ELR (cell line): ENCODE measurements at places on chromosomes 2 and 18.

DNA sequence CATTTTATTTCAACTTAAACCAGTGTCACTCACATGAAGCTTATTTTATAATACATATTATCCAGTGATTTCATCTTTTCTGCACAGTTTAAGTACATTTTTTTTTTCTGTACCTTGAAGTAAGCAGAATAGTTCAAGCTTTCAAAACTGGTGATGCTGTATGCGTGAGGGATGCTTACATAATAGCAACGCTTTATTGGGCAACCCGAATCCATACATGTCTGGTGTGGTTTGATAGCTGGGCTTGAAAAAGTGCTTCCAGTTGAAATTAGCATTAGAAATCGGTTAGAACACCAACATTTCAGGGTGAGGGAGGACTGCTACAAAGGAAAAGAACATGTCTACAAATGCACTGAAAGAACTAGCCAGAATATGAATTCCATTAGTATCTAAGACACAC, 117.4 kb downstream of the MBP start:
- DNase-seq, result no peak

DNA sequence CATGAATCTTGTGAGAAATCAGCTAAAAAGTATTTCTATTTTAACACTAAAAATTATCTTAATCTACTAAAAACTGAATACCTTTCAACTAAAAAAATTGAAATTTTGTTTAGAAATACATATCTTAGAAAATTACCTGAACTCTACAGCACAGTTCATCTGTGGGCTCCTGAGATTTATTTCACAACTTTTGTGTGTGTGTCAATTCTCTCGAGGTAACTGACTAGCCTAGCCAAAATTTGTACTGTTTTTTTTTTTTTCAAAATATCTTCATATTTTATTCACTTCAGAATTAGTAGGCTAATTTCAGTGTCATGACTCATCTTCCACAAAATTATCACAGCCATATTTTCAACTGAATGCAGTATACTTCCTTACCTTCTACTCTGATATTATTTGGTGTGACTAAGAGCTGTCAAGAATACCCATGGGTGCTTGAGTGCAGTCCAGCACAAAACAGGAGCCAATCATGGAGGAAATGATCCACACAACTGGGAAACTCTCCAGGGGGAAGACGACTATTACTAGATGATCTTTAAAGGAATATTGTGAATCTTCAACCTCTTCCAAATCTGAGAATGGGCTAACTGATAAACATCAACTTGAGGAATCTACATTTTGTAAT, 174.6 kb downstream of the ZNF385B start:
- DNase-seq, result peak; percentile 33

DNA sequence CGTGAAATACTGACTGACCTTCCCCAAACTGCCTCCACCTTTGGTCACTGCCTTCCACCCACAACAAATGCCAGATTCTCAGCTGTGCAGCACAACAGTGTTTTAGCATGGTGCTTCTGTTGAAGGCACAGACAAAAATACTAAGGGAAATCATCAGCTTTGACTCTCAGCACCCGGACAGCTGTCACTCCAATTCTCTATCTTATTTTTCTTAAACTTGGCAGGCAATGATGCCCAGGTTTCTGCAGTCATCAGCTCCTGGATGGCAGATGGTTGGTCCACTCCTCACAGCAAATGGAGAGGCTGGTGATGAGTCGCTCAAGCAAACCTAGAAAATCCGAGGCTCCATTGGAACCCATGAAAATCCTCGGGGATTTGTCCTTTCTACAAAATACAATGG, 2.9 kb upstream of the FAM124B start:
- no peak for DNase-seq

GRCh38 chr18:50163505-50163904, 31.4 kb downstream of the MYO5B start:
- no peak for DNase-seq

DNA sequence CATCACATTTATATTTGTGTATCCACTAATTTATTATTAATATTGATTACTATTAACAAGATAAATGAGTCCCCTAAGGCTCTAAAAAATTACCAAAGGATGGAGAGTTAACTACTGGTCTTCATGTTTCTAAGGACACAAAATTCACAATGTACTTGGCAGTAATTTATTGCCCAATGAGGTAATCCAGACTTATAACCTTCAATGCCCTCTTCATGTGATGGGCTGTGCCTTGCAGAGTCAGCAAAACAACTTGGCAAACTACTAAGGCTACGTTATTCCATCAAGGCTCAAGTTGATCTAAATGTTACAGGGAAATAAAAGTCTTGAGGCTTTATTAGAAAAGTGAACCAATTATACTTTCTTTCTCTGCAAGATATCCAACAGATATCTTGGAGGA, 804.9 kb upstream of the NXPH2 start:
- DNase-seq, result no peak

DNA sequence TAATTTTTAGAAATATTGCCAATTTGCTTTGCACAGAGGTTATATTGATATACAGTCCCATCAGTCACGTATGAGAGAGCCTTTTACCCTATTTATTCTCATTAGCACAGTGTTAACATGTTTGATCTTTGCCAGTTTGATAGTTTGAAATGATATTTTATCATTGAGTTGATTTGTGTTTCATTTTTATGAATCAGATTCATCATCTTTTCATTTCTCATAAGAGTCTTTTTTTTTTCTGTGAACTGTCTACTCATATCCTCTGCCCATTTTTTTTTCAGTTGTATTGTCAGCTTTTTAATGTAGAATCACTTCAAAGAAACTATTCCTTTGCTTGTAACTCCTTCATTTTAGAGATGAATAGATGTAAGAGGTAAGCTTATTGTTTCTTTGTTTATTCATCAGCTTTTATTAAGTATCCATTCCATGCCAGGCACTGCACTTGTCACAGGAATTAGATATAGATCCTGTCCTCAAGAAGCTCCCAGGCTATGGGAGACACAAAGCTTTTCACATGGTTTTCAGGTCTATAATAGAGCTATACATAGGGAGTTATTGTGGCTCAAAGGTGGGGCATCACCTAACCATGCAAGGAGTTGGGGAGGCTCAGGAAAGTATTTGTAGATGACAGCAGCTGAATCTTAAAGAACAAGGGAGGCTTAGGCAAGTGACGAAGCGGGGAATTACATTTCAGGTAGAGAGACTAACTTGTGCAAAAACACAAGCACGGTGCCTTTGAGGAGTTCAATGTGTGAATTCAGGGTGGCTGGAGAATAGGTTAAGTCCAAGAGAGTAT, 42.1 kb downstream of the CD28 start:
- DNase-seq, result no peak

DNA sequence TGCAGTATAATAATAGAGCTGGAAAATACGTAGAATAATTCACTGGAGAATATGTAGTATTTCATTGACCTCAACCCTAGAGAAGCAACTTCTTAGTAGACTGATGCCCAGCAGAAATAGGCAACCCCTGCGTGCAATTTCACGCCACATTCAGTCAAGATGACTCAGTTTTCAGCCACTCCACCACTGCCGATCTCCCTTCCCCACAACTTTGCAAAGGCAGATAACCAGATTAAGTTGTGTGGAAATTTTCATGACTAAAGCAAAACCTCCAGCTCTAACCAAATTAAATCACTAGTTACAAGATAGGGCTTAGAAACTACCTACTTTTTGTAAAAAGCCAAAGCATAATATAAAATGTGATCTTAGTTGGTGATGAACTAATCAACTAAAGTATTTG, 63.3 kb upstream of the STK17B start:
- DNase-seq, result peak; percentile 88

GRCh38 chr18:48727681-48728080, 188.8 kb downstream of the CTIF start:
- DNase-seq, result peak; percentile 76

- DNase-seq, result no peak
These were observed 87.3 kb upstream of the LCLAT1 start for GRCh38 chr2:30359644-30360167.

DNA sequence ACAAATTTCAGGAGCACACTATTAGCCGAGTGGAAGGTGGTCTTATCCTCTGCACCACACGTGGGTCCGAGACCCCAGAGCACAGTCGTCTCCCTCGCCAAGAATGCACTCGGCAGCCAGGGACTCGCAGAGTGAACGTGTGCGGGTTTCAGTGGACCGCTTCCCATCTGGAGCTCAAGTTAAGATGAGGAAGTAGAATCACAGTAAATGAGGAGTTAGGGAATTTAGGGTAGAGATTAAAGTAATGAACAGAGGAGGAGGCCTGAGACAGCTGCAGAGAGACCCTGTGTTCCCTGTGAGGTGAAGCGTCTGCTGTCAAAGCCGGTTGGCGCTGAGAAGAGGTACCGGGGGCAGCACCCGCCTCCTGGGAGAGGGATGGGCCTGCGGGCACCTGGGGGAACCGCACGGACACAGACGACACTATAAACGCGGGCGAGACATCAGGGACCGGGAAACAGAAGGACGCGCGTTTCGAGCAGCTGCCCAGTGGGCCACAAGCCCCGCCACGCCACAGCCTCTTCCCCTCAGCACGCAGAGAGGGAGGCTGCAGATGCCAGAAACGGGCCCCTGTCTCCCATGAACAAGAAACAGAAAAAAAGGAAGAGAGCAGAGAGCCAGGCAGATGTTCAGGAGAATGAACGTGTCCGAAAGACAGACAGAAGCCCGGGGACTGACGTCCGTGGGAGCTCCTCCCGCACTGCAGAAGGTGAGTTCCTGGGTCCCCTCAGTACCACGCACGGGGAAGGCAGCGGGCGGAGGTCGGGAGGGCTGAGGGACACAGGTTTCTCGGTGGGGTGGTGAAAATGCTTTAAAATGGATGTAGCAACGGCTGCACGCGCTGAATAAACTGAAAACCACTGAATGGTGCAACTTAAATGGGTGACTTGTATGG, 5.4 kb upstream of the KCNG2 start:
- DNase-seq, result no peak

DNA sequence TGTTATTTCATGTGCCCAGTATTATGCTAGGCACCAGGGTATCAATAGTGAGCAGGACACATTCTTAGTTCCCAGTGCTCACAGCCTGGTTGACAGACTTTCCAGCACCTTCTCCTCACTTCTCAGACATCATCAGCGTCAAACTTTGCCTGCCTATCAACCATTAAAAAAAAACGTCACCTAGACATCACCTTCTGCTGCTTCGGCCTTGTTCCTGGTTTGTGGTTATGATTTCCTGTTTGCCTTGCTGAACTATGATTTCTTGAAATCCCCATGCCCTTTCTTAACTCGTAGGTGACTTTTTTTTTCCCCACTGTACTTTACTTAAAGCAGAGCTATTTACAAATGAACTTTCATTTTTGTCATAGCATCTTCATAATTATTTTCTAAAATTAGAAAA, 60.4 kb upstream of the NABP1 start:
- DNase-seq, result no peak

GRCh38 chr2:98705333-98705617, 25.7 kb downstream of the MGAT4A start:
- DNase-seq, result no peak

DNA sequence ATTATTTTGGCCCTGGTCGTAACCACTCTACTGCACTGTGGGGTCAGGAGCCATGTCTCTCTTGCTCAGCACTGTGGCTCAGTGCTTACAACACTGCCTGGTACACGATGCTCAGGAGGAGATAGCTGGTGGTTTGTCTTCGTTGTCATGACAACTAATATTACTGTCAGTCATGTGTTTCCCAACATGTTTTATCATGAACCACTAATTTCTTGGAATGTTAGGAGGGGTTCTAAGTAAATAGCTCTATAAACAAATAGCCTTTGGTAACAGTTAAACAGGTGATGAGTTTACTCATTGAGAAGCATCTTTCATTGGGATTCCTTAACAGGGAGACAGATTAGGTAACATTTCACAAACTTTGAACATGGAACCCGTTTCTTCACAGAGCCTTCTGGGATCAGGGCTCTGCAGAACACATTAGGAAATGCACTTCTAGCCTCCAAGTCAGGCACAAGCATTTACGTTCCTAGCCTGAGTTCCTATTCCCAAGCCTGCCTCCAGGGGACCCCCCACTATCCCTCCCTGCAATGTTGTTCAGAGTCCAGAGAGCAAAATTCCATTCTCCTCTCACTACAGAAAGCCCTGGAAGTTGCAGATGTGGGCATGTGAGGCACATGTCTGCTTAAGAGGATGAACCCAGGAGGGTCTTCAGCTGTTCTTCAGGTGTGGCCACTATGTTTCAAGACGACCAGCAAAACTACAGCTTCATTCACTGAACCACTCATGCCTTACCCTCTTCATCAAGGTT, 6.4 kb upstream of the RBM44 start:
- peak; percentile 38 for DNase-seq

DNA sequence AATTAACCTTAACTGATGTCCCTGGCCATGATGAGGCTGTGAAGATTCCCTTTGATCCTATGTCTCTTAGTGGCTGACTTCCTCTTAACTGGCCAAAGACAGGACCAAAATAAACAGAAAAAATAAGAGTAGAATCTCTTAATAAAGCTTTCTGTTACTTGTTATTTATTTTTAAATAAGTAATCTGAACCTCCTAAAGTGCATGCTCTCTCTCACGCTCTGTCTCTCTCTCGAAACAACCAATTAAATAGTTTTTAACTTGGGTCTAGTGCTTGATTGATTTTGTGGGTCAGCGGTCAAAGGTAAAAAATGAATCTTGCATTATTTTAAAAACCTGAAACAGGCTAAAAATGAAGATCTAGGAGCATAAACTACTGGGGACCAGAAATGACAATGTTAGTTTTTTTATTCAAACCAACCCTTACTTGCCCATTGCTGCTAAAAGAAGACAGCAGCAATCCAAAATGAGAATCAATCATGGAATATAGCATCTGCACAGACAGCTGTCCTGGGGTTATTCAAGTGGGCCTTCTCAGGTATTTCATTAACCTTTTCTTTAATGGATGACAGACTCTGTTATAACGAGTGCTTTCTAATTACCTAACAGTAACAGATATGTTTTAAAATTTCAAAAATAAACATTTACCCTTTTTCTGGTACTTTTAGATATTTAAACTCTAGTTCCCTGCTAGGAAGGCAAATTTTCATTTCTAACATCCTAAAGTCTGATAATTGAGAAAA, 11.2 kb downstream of the GAREM1 start:
- DNase-seq, result no peak

GRCh38 chr2:151197184-151198108, 64.2 kb downstream of the RBM43 start:
- no peak for DNase-seq

GRCh38 chr2:48356701-48357325, 173.1 kb upstream of the STON1 start:
- no peak for DNase-seq

- DNase-seq, result no peak
These were observed 168.8 kb downstream of the SMAD7 start for GRCh38 chr18:48781988-48782363.
